ENCODE measurements at places on chromosomes 5 and 9. TPM values are rescaled to one million over a fixed set of nuclear protein-coding genes. Genes with fewer than 3 reads are reported as not detected.

DNA sequence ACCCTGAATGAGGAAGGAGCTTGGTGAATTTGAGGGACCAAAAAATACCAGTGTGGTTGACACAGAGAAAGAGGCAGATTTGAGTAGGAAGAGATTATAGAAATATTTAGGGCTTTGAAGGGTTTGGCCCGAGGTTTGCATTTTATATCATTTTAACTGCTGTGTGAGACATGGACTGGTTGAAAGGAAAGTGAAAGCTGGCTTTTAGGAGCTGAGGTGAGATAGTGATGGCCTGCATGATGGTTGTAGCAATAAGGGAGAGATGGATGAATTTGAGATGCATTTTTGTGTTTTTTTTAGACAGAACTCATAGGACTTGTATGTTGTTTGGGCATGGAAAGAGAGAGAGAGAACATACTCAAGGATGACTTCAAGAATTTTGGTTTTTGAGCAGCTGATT, 21.7 kb downstream of the FER start:
- H3K36me3 ChIP-seq, result no peaks in the 10 kb centered on the region
- DNase-seq, result no peak
- no peaks in the 10 kb centered on the region for H3K4me1 ChIP-seq
- no peak overlapping the region for H3K27ac ChIP-seq

GRCh38 chr5:111002036-111002435, 69.5 kb upstream of the TSLP start:
- DNase-seq, result no peak
- no peak overlapping the region for H3K27ac ChIP-seq
- no peaks in the 10 kb centered on the region for H3K4me1 ChIP-seq
- no peaks in the 10 kb centered on the region for H3K27me3 ChIP-seq

DNA sequence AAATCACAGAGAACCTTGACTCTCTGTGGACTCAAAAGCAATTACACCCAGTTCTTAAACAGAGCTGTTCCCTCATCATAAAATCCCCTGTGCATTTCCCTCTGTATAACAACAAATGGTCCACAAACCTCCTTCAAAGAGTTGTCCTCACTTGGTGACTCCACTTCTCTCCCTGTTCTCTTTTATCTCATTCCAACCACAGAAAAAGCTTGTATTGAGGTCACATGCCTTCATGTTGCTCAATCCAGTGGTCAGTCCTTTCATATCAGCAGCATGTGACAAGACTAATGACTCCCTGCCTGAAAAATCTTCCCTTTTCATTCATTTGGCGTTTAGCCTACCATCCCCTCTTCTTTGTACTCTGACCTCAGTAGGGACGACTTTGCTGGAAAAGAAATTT, 158.0 kb downstream of the DEPDC1B start:
- no peaks in the 10 kb centered on the region for H3K4me1 ChIP-seq
- H3K27me3 ChIP-seq, result no peaks in the 10 kb centered on the region
- no peak for DNase-seq
- no peak overlapping the region for H3K27ac ChIP-seq
- H3K4me3 ChIP-seq, result no peak overlapping the region
- H3K36me3 ChIP-seq, result no peaks in the 10 kb centered on the region

DNA sequence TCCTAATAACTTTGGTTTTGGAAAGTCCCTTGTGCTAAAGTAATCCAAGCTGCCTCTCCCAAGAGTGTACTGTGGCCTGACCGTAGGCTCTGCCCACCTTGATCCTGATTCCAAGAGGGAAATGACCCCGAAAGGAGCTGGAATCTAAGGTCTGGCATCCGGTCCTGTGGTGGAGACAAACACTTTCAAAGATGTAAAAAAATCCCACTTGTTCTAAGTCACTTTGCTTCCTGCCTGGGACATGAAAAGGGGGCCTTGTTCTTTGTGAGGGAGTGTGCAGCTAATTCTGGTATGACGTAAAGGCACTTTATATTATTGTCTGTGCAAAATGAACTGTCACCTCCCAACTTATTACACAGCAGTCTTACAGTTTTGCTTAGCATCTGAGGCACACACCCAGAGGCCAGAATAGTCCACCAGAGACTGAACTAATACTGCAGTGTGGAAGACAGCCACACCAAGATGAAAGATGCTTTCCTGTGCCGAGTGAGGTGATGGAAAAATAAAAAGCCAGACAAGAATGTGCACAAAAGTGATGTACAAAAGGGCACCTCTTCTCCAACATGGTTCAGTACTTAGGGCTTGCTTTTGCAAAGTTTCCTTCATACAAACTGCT, 128.7 kb downstream of the SLC12A2 start:
- H3K4me1 ChIP-seq, result no peaks in the 10 kb centered on the region
- H3K27me3 ChIP-seq, result no peaks in the 10 kb centered on the region
- H3K27ac ChIP-seq, result no peak overlapping the region
- no peak for DNase-seq

Gene ACSL6
- 7.9 TPM for total RNA-seq
